ENCODE measurements at places on chromosomes 13 and 19. TPM values are rescaled to one million over a fixed set of nuclear protein-coding genes. Genes with fewer than 3 reads are reported as not detected.

GRCh38 chr13:33956346-33956745 lies 138.4 kb downstream of the RFC3 start:
- DNase-seq = no peak

DNA sequence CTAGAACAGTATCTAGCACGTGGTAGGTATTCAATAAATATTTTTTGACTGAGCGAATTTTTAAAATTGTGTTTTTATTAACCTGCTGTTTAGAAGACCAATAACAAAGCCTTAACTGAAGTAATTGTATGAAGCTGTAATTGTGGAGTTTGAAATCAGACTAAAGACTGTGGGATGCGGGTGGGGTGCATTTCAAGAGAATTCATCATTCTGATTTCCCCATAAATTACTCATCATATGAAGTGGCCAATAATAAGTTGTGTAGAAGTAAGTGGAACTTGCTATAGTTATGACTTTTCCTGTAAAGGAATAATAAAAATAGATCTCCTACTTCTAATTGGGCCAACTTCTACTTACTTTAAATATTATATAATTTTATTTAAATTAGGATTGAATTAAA lies 449.3 kb downstream of the PCDH9 start:
- DNase-seq = no peak

- DNase-seq = no peak
These were observed 118.1 kb upstream of the FNDC3A start for GRCh38 chr13:48857576-48857975.

GRCh38 chr13:23392313-23392712 lies 41.2 kb downstream of the SACS start:
- DNase-seq = no peak

The NPAS1 gene
- total RNA-seq = 0.49 TPM

The VSTM2B gene
- 0.98 TPM for total RNA-seq

Measured in vagina (tissue), 2 donors.